Forelimb muscle (tissue), 1 donor: ENCODE measurements at places on chromosomes 16 and 17.

DNA sequence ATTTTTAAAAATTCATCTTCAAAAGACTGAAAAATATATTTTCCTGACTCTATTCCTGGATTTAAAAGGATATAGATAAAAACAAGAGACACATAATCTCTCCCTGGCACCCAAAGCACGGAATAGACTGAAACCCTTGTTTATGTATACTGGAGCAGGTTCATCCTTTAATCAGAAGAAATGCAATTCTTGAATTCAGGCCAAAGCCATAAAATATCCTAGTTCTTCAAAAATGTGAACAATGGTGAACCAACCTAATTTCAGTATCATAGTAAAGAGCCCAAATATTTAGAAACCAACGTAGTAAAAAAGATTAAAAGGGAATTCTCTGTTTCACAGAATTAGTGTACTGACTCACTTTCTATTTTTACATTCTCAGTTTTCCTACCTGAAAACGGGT, 188.5 kb upstream of the C17orf78 start:
- no peak for DNase-seq

DNA sequence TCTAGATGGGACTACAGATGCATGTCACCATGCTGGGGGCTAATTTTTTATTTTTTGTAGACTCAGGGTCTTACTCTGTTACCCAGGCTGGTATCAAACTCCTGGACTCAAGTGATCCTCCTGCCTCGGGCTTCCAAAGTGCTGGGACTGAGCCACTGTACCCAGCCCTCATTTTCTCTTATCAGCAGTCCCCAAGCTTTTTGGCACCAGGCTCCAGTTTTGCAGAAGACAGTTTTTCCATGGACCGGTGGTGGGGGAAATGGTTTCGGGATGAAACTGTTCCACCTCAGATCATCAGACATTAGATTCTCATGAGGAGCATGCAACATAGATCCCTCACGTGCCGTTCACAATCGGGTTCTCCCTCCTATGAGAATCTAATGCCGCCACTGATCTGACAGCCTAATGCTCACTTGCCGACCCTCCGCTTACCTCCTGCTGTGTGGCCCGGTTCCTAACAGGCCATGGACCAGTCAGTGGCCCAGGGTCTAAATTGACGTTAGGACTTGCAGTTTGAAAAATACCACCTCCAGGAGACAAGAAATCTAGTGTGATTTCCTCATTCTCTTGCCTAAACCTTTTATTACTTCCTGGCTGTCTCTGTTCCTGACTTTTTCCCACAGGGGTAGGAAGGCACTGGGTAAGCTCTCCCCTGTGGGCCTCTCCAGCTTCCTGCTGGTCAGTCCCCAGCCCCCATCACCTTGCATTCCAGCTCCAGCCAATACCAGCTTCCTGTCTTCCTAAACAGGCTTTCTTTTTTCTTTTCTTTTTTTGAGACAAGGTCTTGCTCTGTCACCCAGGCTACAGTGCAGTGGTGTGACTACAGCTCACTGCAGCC, 9.3 kb upstream of the CNP start:
- no peak for DNase-seq

DNA sequence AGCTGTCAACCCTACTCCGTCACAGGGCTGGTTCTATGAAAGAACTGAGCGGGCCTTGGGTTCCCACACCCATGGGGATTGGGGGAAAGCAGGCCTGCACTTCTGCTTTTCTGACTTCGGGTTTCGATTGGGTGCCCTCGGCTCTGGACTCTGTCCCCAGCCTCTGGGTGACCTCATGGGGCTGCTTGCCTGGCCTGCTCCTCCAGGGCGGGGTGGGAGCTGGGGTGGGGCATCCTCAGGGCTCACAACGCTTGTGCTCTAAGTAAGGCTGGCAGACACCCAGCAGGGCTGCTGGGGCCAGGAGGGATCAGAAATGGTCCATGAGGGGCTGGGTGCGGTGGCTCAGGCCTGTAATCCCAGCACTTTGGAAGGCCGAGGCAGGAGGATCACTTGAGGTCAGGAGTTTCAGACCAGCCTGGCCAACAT, 19.2 kb downstream of the ARHGAP27 start:
- DNase-seq, result no peak

DNA sequence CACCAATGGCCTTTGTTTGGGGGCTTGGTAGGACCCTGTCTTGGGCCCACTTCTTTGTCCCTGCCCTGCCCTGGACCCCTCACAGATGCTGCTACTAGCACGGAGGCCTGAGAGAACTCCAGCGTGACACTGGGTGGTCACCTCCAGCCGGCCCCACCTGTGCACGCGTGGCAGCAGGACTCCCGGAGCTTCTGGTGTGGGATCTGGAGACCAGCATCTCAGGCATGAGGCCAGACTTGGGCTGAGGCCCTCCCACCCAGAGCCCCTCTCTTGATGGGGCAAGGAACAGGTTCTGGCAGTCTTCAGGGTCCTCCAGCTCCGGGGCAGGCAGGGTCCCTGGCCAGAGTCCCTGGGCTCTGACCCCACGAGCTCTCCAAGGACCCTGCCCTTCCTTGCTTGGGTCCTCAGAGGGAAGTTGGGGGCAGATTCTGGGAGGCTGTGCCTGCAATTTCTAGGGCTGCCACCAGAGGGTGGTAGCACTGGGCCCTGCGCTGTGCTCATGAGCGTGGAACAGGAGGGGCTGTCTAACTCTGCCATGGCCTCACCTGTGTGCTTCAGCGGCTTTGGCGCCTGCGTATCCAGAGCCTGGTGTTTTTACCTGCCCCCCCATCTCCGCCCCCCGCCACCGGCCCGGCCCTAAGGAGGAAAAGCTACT, 3.1 kb upstream of the BAIAP3 start:
- no peak for DNase-seq

DNA sequence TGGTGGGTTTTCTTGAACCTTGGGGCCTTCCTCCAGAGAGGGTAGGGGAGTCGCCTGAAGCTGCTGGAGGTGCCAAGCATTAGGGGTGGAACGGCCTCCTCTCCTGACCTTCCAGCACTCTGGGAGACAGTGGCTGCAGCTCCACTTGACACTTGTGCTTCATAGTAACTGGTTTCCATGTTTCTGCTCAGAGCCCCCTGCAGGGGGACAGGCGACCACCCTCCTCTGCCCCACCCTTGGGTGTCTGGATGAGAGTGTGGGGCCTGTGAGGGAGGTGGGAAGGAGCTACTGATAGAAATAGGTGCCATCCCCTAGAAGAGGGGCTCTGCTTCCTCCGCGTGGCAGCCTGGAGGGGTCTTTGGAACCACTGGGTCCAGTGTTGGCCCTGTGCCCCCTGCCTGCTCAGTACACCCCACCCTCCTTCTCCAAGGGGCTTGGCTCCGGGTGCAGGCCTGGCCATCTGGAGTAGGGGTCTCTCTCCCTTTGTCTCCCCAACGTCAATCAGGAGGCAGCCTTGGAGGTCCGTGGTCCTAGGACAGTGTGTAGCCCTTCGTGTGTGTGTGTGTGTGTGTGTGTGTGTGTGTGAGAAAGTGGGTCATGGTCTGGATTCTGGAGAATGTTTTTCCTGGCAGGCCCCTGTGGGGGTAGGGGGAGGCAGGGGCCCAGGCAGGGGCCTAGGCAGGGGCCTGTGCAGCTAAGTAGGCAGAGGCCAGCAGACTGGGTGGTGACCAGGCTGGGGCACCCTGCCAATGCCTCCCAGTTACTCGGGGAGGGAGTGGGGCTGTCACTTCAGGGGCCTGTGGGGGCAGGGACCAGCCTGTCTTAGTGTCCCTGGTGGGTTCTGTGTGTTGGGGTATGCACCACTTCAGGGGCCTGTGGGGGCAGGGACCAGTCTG, 4.9 kb downstream of the LASP1 start:
- DNase-seq, result no peak
